ENCODE measurements at places on chromosomes 5 and 9.

GRCh38 chr9:124359855-124360678 is 55.2 kb downstream of the PSMB7 start:
- DNase-seq = no peak

- DNase-seq = no peak
Observed at GRCh38 chr5:75551471-75551870, 39.8 kb downstream of the POLK start.

DNA sequence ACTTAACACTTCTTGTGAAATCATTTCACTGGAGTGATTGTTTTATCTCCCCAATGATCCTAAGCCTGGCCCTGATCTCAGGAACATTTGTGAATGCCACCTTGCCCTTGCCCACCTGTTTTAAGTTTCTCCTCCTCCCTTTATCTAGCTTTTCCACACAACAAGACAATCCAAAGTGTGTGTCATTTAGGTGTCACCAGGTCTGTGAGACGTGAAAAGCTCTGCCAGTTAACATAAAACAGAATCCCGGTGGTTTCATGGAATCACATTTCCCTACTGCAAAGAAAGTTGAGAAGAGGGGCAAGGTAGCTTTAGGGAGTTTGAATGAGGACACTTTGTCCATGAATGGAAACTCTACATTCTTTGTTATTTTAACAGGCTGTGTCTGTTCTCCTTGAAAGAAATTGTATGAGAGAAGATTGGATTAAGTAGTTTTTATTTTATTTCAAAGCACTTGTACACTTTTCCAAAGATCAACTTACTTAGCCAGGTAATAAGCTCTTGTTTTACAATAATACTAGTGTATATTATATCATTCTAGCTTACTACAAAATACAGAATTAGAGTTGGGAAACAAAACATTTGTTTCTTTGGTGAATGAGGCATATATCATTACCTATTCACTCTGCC is 239.0 kb downstream of the ISL1 start:
- no peak for DNase-seq

GRCh38 chr9:4690144-4690543 is 10.8 kb downstream of the CDC37L1 start:
- no peak for DNase-seq

GRCh38 chr9:11595756-11596155 is 983.0 kb upstream of the PTPRD start:
- DNase-seq = no peak

- no peak for DNase-seq
Observed at GRCh38 chr5:36073595-36074216, 7.0 kb upstream of the UGT3A2 start.

GRCh38 chr5:59021837-59022514 is 439.1 kb downstream of the RAB3C start:
- no peak for DNase-seq

DNA sequence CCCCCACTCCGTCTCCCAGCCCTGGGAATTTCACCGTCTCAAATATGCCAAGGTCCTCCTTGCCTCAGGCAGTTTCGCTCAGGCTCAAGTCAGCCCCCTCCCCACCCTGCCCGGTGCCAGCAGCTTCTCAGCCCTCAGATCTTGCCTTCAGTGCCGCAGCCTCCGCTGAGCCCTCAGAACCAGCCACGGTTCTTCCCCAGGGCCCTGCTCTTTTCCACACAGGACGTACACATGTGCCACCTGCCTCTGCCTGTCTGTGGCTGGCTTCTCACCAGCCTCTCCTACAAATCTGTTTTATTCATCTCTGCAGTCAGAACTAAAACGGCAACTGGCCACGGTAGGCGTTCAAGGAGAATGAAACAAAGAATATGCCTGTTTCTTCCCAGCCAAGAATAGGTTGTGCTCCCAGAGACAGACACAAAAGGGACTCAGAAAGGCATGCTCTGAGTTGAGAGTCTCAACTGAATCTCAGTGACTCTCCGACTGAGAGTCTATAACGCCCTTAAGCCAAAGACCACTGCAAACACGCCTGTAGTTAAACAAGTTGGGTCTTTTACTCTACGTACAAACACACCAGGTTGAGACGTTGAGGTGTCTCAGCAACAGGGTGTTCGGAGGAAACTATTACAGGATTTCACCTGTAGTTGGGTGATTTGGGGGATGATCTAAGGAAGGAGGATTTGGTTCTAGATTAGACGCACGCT is 10.6 kb upstream of the GRIN1 start:
- no peak for DNase-seq

DNA sequence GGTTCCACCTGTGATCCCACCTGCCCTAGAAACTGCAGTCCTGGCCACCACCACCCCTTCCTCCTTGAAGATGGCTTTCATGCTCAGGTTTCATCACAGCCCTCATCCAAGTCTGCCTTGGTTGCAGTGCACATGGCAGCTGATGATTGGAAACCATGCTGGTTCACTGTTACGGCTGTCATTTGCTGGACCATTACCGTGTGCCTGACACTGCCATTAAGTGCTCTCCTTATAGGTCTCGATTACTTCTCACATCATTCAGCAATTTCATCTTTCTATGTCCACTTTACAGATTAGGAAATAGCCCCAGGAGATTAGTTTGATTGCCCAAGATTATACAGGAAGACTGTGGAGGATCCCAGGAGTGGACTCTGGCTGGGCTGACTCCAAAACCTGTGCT is 123.9 kb downstream of the ICE1 start:
- no peak for DNase-seq

- DNase-seq = no peak
Observed at GRCh38 chr5:73444499-73445438, 3.8 kb downstream of the FOXD1 start.

DNA sequence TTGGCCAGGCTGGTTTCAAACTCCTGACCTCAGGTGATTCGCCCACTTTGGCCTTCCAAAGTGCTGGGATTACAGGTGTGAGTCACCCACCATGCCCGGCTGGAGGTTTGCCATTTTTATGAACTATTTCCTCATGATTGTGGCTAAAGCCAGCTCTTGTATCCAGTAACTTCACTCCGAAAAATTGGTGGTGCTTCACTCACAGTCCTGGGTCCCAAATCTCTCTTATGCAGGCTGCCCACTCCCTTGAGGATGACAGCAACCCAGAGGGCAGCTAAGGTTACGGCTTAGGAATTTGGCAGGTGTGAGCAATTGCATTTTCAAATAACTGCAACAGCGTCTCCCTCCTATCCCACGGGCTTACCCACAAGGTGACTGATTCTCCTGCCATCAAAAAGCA is 23.4 kb upstream of the FUBP3 start:
- DNase-seq = no peak

GRCh38 chr9:11103525-11103924 is 490.7 kb upstream of the PTPRD start:
- DNase-seq = no peak

DNA sequence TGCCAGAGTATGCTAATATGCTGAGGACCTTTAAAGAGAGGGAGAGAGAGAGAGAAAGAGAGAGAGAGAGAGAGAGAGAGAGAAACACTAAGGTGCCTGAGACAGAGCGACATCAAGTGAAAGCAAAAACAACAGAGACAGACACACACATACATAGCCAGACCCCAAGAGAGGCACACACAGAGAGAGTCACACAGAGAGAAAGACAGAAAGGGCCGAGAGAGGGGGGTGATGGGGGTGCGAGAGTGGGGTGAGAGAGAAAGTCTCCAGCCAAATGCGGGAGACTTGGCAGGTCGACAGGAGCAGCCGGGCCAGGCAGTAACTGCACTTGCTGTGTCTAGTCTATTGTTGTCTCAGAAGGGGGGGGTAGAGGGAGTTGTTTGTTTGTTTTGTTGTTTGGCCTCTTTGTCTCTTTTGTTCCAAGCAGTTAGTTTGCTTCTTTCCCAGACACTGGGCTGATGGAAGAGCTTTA is 30.1 kb upstream of the NFIB start:
- no peak for DNase-seq

- no peak for DNase-seq
Observed at GRCh38 chr9:123757547-123757946, 172.4 kb downstream of the DENND1A start.

GRCh38 chr9:99241106-99241505 is 19.0 kb downstream of the SEC61B start:
- DNase-seq = no peak

- DNase-seq = no peak
Observed at GRCh38 chr5:147530530-147531389, 20.9 kb upstream of the DPYSL3 start.

GRCh38 chr5:1728846-1729245 is 70.8 kb downstream of the MRPL36 start:
- no peak for DNase-seq

- DNase-seq = no peak
Observed at GRCh38 chr5:179266291-179267070, 78.8 kb downstream of the ADAMTS2 start.

- DNase-seq = no peak
Observed at GRCh38 chr9:72263572-72263971, 101.4 kb downstream of the ZFAND5 start.

DNA sequence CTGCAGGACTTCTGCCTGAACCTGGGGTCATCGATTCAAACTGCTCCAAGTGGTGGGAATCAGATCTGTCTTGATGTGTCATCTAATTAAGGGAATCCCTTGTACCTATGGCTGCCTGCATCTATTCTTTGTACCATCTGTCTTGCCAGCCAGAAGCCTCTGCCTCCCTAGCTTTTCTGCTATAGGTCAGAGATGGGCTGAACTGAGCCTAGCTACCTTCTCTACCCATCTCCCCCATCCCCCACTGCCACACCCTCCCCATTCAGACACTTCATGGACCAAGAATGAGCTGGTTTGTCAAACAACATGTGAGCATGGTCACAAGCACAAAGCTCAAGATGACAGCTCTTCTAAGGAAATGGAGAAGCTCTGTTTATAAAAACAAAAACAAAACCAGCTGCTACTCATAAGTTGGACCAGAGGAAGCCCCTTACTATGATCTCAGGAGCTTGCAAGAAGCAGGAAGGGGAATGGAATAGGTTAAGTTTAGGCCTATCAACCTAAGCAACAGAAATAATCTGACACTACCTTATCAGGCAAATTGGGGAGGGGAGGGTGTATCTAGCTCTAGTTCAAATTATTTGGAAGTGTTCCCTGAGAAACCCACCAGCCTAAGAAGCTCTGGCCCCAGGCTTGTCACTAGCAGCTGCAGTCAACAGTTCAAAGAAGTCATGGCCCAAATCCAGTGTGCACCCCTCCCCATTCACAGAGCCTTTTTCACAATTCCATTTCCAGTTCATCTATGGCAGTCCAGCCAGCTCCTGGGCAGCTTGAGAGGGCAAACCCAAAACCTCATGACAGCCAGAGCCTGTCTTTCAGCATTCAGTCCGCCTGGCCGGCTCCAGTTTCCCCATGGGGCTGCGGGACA is 29.9 kb downstream of the SKP1 start:
- DNase-seq = no peak

DNA sequence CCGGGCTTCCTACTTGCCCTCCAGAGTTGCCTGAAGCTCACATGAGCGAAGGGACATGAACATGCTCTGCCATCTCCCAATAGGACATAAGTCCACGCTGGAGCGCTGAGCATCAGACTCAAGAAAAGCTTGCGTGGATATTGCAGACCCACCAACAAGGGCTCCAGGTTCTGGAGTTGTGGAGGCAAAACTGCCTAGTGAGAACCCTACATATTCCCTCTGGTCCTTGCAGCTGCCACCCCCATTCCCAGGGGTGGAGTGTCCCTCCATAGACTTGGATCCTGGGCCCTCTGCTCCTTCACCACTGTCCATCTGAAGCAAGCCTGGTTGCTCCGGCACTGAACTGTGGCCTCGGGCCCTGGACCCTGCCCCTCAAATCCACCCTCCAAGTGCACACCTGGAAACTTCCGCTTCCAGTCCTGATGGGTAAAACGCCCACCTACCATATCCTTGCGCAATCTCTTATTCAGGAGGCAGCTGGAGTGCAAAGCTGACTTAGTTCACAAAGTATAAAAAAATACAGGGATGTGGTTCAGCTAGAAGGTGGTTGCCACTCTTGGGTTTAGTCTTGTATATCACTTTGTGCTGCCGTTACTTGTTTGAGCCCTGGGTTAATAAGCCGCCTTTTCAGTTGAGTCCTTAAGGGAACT is 28.0 kb downstream of the HRH2 start:
- no peak for DNase-seq

DNA sequence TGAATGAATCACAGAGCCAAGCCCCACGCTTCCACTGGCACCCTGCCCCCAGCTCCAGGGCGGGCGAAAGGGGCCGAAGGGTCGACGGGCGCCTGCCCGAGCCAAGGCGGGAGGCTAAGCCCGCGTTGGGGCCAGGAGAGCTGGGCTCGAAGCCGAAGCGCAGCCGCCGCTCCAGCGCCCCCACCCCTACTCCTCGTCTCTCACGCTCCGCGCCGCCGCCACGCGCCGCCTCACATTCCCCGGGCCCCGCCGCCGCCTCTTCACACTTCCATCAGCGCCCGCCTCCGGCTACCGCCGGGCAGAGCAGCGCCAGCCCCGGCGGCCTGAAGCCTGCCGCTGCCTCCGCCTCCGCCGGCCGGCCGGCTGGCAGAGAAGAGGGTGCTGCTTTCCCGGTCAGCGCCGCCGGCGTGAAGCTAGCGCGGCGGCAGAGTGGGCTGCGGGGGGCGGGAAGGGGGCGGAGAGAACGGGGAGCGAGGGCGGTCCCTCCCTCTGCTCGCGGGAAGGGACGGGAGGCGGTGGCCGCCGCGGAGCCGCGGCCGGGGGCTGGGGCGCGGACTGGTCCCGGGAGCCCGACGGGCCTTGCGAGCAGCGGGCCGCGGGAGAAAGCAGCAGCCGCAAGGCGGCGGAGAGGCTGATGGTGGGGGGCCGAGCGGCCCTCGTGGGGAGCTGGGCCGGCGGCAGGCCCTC is at the start of gene HOMER1:
HOMER1 (minus strand) TSS at position 431 of the 687 bp plus-strand sequence. CDS start 1,360 bp downstream, outside the sequence.
- DNase-seq = peak; percentile 80

GRCh38 chr5:88377705-88378656 is 109.3 kb upstream of the TMEM161B start:
- DNase-seq = no peak

- DNase-seq = no peak
Observed at GRCh38 chr9:79300068-79300467, 271.7 kb upstream of the TLE4 start.

- DNase-seq = no peak
Observed at GRCh38 chr9:125613141-125613540, 93.9 kb downstream of the MAPKAP1 start.

DNA sequence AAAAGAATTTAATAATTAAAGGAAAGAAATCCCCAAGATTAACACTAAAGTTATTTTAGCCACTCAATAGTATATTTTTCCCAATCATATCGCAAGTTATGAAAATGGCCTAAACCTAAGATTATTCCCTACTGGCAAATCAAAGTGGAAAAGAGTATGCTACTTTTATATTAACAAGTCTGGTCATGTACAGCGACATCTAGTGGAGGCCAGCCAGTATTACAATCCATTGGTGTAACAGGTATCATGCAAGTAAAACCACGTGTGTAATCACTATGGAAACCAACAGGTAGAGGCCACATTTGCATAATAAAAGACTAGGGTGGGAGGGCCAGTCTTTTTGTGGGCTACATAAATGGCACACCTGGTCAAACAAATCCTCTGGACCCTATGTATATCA is 976.4 kb upstream of the CDH9 start:
- DNase-seq = no peak

GRCh38 chr5:17481378-17481777 is 16.7 kb upstream of the TAF11L2 start:
- no peak for DNase-seq

GRCh38 chr9:77469515-77470231 is 178.4 kb downstream of the GNA14 start:
- no peak for DNase-seq
